GM19239 (cell line): ENCODE measurements at places on chromosomes 1 and 21.

DNA sequence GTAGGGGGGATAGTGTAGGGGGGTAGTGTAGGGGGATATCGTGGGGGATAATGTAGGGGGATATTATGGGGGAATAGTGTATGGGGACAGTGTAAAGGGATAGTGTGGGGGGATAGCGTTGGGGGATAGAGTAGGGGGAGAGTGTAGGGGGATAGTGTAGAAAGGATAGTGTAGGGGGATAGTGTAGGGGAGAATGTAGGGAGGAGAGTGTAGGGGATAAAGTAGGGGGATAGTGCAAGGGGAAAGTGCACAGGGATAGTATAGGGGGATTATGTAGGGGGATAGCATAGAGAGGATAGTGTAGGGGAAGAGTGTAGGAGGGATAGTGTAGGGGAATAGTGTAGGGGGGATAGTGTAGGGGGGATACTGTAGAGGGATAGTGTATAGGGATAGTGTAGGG is 12.3 kb upstream of the ARF1 start:
- DNase-seq: no peak

- no peak for DNase-seq
Measured at GRCh38 chr1:67446893-67447292, 16.7 kb upstream of the SERBP1 start.

- DNase-seq: no peak
Measured at GRCh38 chr1:245679821-245680780, 525.3 kb downstream of the KIF26B start.

- DNase-seq: no peak
Measured at GRCh38 chr1:16218014-16218673, 5.7 kb upstream of the ARHGEF19 start.

GRCh38 chr1:81635816-81636215 is 164.9 kb upstream of the ADGRL2 start:
- DNase-seq: no peak

GRCh38 chr21:42454786-42455185 is 41.2 kb downstream of the RSPH1 start:
- no peak for DNase-seq

DNA sequence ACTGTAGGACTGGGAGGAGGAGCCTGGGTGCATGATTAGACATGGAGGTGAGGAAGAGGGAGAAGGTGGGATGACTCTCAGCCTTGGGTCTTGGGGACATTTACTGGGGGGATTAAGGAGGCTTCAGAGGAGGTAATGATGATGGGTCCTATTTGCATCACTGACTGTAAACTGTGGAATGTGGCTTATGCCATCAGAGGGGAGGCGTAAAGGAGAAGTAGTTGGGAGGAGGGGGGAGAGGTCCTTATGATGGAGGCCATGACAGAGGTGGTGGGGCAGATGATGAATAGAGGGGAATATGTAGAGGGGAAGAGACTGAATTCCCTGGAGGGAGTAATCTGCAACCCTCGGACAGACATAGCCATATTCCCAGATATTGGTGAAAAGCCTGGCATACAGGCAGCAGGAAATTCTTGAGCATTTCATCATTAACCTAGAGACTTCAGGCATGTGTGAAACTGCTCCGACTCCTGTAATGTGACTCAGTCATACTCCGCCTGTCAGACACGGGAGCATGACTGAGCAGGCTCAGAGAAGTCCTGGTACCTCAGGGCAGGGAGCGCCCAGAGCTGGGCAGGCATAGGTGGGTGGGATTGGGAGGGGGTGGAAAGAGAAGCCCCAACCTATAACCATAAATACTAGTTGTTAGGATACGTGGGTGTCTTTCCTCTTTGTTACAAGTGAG is 8.0 kb upstream of the LCE5A start:
- no peak for DNase-seq

- DNase-seq: no peak
Measured at GRCh38 chr1:211895126-211895759, 64.7 kb upstream of the LPGAT1 start.

DNA sequence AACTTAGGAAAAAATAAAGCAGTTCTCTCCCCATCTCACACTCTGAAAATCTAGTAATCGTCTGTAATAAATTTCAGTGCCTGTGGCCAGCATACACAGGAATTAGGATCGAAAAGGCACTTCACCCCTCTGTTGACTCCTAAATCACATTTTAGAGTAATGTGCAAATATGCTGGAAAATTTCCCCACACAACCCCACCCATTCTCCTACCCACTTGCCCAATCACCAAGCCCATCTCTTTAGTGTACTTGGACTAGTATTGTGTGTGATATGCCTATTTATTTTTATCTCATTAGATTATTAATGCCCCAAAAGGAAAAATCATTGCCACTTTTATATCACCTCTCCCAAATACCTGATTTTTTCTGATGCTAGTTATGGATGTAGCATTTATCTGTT is 323.3 kb downstream of the ASTN1 start:
- no peak for DNase-seq

DNA sequence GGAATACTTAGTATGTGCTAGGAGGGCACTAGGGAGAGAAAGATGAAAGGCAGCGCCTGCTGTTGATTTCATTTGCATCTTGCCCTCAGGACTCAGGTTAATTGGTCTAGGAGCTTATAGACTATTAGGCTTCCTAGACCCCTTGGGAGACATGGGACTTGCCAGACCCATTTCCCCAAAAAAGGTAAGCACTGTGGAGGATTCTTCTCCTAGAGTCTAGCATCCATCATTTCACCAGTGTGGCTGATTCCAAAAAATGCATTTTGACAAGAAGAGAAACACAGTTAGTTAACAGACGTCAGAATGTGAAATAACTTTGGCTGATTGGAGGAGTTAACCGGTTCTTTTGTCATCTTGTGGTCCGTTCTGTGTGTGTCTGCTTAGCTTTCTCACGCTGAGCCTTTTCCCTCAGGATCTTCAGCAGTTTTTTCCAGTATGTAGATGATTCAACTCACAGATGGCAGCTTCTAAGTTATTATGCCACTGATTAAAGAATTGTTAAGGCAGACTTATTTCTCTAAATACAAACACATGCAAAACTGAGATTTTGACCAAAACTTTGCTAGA is 108.8 kb downstream of the KIF26B start:
- no peak for DNase-seq

DNA sequence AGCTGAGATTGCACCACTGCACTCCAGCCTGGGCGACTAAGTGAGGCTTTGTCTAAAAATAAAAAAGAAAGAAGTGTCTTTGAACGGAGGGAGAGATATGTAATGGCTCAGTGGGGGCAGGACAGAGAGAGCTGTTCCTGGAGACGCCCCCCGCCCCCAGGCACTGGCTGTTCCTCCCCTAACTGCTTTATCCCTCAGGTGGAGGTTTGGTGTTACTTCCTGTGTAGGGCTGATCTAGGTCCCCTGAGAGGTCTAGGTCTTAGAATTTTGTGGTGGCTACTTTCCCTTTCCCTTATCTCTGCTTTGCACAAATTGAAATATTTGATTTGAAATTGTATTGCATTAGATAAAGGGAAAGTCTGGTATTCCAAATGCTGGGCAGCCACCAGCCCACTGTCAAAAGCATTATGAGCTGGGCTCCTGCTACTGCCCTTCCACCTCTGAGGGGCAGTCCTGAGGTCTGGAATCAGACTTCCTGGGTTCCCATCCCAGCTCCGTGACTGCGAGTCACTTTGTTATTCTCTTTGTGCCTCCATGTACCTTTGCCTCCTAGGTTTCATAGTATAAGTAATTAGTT is 134.8 kb upstream of the KIF26B start:
- no peak for DNase-seq

GRCh38 chr1:96520579-96520947 is 201.0 kb upstream of the PTBP2 start:
- DNase-seq: no peak

GRCh38 chr1:204146965-204147364 is 4.9 kb downstream of the ETNK2 start:
- DNase-seq: no peak

- no peak for DNase-seq
Measured at GRCh38 chr1:65232461-65232990, 76.8 kb upstream of the DNAJC6 start.

- DNase-seq: no peak
Measured at GRCh38 chr1:17143760-17144159, 24.5 kb upstream of the PADI2 start.

DNA sequence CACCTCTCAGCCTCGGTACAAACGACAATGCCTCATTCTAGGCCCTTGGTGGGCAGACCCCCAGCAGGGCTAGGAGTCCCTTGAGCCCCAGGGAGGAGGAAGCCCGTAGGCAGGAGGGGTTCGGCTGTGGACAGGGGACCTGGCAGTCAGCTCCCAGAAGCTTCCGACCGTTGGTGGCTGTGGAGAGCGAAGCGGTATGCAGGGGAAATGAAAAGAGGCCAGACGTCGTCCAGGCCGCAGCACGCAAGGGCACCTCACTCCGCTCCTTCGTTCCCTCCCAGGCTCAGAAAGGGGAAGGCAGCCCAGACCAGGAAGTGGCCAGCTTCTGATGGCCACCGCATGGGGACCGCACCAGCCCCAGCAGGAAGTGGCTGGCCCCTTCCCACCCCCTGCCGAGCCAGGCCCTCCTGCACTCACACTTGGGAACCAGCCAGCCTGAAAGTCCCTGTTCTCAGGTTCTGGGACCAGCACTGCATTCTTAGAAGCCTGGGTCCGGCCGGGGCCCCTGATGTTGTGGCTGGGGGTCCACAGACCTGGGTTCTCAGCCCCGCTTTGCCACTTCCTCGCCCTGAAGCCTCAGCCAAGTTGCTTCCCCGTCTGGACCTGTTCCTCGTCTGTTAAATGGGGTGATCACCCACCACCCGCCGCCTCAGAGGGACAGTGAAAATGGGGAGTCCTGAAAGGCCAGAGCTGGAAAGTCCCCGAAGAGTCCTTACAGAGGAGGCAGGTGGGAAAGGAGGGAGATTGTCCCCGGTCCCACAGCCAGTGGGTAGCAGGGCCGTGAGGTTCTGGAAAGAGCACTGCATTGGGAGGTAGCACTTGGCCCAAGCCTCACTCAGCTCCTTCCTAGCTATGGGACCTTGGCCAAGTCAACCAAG is 104.0 kb upstream of the RUNX3 start:
- no peak for DNase-seq

- no peak for DNase-seq
Measured at GRCh38 chr21:46459356-46460112, 843 bp downstream of the DIP2A start.
